ENCODE measurements at places on chromosomes 11 and 22. TPM values are rescaled to one million over a fixed set of nuclear protein-coding genes. Genes with fewer than 3 reads are reported as not detected.

DNA sequence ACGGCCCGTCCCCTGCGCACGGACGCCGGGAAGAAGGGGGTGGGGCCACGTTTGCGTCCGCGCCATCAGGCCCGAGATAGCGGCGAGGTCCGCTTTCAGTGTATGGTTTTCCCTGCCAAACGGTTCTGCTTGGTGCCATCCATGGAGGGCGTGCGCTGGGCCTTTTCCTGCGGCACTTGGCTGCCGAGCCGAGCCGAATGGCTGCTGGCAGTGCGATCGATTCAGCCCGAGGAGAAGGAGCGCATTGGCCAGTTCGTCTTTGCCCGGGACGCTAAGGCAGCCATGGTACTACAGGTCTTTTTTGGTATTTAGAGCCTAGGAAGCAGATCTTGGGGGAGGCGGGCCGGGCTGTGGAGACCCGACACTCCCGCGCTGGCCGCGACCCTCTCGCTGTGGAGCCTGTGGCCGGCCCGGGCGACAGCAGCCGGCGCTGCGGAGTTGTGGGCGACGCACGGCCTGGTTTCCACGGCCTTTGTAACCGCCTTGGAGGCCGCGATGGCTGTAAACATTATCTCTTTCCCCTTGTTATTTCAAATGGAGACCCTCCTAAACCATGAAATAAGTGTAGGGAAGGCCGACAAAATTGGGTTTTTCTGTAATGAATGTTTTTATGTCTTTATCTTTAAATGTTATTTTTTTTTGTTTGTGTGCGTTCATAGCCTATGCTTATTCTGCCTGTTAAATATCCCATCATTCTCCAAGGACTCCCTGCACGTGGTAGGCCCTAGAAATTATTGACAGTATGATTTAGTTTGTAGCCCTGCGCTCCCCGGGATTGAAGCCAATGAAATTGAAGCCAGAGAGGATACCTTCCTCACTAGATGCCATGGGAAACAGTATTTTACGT lies at the start of gene AASDHPPT:
TSS of gene AASDHPPT (plus strand) at position 54 of the 847 bp plus-strand sequence. CDS start at position 103, 49 bp downstream.
- H3K4me1 ChIP-seq, result peaks cover 41% of the 10 kb centered on the region
- no peaks in the 10 kb centered on the region for H3K27me3 ChIP-seq
- peak within 1 kb of the TSS; percentile 99 for H3K27ac ChIP-seq

APOL5 gene
- total RNA-seq, result not detected

- H3K27me3 ChIP-seq, result no peaks in the 10 kb centered on the region
- peaks cover 12% of the 10 kb centered on the region for H3K4me1 ChIP-seq
- no peak overlapping the region for H3K4me3 ChIP-seq
- DNase-seq, result peak; percentile 6
- no peaks in the 10 kb centered on the region for H3K36me3 ChIP-seq
Observed at GRCh38 chr11:121930004-121930965, 185.7 kb downstream of the BLID start.

- no peaks in the 10 kb centered on the region for H3K27me3 ChIP-seq
- no peak overlapping the region for H3K27ac ChIP-seq
- no peak for DNase-seq
- no peaks in the 10 kb centered on the region for H3K4me1 ChIP-seq
Observed at GRCh38 chr11:40134820-40135570, 1324.5 kb downstream of the LRRC4C start.

- DNase-seq, result no peak
- H3K27me3 ChIP-seq, result no peaks in the 10 kb centered on the region
- no peaks in the 10 kb centered on the region for H3K4me1 ChIP-seq
- no peak overlapping the region for H3K4me3 ChIP-seq
Observed at GRCh38 chr22:43859621-43860020, 2.7 kb downstream of the SULT4A1 start.

GRCh38 chr11:35752115-35752514 lies 89.5 kb downstream of the TRIM44 start:
- peaks cover 45% of the 10 kb centered on the region for H3K4me1 ChIP-seq
- H3K27me3 ChIP-seq, result no peaks in the 10 kb centered on the region
- DNase-seq, result no peak
- H3K27ac ChIP-seq, result peak overlapping the region; percentile 50
- H3K4me3 ChIP-seq, result no peak overlapping the region

DNA sequence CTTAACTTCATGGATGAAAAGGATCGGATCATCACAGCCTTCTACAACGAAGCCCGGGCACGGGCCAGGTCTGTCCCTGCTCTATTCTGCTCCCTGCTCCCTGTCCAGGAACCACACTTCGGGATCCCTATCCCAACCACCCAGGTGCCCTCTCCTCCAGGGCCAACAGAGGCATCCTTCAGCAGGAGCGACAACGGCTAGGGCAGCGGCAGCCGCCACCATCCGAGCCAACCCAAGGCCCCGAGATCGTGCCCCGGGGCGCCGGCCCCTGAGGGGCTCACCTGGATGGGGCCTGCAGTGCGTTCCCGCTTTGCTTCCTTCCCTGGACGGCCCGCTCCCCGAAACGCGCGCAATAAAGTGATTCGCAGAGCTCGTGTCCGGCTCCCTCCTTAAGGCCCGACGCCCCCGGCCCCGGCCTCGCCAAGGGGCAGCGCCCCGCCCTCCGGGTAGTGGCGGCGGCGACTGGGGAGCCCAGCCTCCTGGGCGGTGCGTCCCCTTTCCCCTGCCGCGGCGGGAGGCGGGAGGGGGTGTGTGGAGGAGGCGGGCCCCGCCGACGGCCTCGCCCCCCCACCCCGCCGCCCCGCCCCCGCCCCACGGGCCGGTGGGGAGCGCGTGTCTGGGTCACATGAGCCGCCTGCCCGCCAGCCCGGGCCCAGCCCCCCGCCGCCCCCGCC lies at the start of gene VEGFB:
TSS of gene VEGFB (plus strand) at position 672 of the 674 bp plus-strand sequence. CDS start 250 bp downstream, outside the sequence.
- H3K27me3 ChIP-seq, result no peaks in the 10 kb centered on the region
- H3K36me3 ChIP-seq, result no peaks in the 10 kb centered on the region
- peaks cover 76% of the 10 kb centered on the region for H3K4me1 ChIP-seq
- H3K4me3 ChIP-seq, result peak within 1 kb of the TSS; percentile 57

GRCh38 chr11:86477495-86478155 lies 102.9 kb downstream of the CCDC81 start:
- no peak overlapping the region for H3K27ac ChIP-seq
- no peaks in the 10 kb centered on the region for H3K36me3 ChIP-seq
- no peaks in the 10 kb centered on the region for H3K27me3 ChIP-seq
- H3K4me3 ChIP-seq, result no peak overlapping the region
- no peak for DNase-seq

HPX gene
- not detected for total RNA-seq

GRCh38 chr11:6473451-6474412 lies at the start of gene TRIM3:
Gene TRIM3, minus strand, starts transcription at chr11:6473941. Its CDS starts 8,246 bp downstream, at chr11:6465695.
- peak within 1 kb of the TSS; percentile 58 for H3K4me3 ChIP-seq
- H3K27me3 ChIP-seq, result no peaks in the 10 kb centered on the region
- no peaks in the 10 kb centered on the region for H3K36me3 ChIP-seq
- peaks cover 56% of the 10 kb centered on the region for H3K4me1 ChIP-seq
- peak within 1 kb of the TSS; percentile 96 for H3K27ac ChIP-seq
- peak; percentile 96 for DNase-seq

HORMAD2 gene
- total RNA-seq, result not detected

DNA sequence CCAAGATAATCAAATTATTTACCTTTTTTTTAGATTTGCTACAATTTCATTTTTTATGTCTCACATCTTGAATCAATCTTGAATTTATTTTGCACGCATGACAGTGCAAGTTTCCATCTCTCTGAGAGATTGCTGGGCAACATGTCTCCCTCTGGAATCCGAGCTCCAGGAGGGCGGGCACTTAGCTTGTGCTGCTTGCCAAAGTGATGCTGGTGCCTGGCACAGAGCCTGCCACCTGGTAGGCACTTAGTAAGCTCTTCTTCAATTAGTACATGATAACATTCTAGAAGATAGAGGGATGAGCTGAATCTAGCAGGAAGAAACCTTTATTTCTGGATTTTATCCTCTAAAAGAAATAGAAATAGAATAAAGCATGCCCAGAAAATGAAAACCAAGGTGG lies 27.5 kb upstream of the OR9I1 start:
- H3K36me3 ChIP-seq, result no peaks in the 10 kb centered on the region
- no peak overlapping the region for H3K4me3 ChIP-seq
- no peak for DNase-seq
- no peaks in the 10 kb centered on the region for H3K4me1 ChIP-seq
- no peak overlapping the region for H3K27ac ChIP-seq

JHY gene
- total RNA-seq, result 2.3 TPM

DNA sequence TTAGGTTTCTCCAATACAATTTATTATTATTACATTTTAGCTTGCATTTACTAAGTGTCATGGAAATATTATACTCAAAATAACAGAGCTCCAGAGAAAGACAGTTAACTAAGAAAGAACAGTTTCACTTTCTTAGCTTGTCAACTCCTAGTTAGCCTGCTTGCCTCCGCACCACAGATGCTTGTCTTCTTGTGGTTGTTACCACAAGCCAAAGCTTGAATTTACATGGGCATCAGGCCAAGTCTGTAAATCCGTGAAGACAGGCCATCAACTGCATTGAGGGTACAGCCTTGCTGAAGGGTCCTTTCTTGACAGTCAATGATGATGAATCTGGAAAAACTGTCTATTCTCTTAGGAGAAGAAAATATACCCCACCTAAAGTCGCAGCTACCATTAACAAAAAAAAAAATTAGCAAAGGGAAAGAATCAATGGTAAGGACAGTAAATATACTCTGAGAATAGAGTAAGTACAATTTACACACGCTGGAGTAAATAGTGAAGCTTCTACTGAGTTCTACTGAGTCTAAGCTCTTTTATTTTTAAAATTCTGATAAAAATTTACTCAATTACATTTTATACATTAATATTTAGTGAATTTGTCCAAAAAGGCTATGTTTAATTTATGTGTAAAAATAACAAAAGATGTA lies 15.6 kb upstream of the DENND5A start:
- H3K36me3 ChIP-seq, result peaks cover 4% of the 10 kb centered on the region
- H3K4me1 ChIP-seq, result peaks cover 5% of the 10 kb centered on the region
- no peak overlapping the region for H3K4me3 ChIP-seq
- no peaks in the 10 kb centered on the region for H3K27me3 ChIP-seq
- peak; percentile 35 for DNase-seq

GRCh38 chr11:110830747-110831146 lies 118.5 kb upstream of the ARHGAP20 start:
- no peak overlapping the region for H3K4me3 ChIP-seq
- H3K27me3 ChIP-seq, result no peaks in the 10 kb centered on the region
- no peak overlapping the region for H3K27ac ChIP-seq
- no peak for DNase-seq

SCGB1A1 gene
- total RNA-seq, result not detected

BTBD18 gene
- not detected for total RNA-seq

DNA sequence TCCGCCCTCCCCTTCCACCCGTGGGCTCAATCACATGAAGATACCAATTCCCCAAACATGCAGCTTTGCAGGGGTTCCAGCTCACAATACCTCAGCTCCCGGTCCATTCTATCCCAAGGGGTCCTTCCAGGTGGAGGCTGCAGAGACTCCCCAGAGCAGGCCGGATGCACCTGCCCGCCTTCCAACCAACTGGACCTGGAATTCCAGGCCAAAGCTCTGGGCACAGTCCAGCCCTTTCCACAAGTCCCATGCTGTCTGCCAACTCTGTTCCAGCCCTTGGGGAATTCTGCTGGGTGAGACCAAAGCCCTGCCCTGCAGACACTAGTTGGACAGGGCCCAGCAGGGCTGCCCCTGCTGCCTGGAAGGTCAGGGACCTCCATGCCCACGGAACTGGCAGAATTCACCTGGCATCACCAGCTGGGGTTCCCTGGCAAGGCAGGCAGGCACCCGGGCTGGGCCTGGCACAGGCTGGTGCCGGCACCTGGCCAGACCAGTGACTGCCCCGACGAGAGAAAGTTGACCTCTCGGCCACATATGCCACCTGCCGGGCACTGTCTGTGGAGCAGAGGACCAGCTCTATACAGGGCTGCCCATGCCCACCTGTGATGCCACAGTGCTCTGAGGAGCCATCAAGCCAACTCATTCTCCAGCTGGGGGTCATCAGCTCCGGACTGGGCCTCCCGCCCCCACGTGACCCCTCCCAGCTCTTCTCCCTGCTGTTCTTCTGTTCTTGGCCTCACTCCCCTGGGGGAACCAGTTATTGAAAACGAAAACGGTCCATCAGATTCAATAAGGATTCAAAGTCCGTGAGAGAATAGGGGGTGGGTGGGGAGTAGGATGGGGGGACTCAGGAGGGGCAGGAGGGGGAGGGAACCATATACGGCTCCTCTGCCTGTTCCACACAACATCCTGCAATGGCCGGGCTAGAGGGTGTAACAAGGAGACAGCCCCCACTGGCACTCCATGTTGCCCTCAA lies 4.7 kb downstream of the SYT7 start:
- H3K27me3 ChIP-seq, result no peaks in the 10 kb centered on the region
- no peaks in the 10 kb centered on the region for H3K36me3 ChIP-seq
- H3K27ac ChIP-seq, result no peak overlapping the region
- peak; percentile 34 for DNase-seq

DNA sequence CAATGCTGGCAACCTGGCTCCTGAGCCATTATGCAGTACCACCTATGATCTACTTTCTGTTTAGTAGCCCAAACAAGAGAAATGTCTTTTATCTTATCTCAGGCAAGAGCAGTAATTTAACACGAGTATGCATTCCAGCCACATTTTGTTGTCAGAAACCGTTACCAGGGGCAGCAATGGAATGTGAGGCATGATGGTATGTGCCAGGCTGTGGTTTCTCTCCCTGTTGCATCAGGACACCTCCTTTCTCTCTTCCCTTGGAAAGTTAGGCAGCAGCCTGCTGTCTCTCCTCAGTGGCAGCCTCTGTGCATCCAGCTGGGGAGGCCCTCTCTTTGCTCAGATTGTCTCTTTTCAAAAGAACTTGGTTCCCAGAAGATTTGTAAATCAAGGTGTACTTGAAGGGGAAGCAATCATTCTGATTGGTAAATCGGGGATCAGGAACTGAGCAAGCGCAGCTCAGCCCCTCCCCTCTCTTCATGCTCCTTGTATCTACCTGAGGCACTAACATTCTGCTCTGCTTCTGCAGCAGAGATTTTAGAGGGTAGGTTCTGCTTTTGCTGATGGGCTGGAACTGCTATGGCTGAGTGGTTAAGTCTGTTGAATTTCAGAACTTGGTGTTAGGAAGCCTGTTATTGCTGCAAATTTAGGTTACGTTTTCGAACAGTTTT lies 229.2 kb downstream of the ADAMTS15 start:
- H3K36me3 ChIP-seq, result no peaks in the 10 kb centered on the region
- H3K27ac ChIP-seq, result peak overlapping the region; percentile 40
- DNase-seq, result no peak
- H3K4me1 ChIP-seq, result peaks cover 9% of the 10 kb centered on the region

GRCh38 chr11:45343444-45343843 lies 57.3 kb upstream of the SYT13 start:
- no peak for DNase-seq
- no peak overlapping the region for H3K27ac ChIP-seq
- peaks cover 8% of the 10 kb centered on the region for H3K4me1 ChIP-seq
- H3K27me3 ChIP-seq, result no peaks in the 10 kb centered on the region
- no peaks in the 10 kb centered on the region for H3K36me3 ChIP-seq

Data from body of pancreas (tissue), 4 donors.